ENCODE measurements at places on chromosomes 7 and 10. TPM values are rescaled to one million over a fixed set of nuclear protein-coding genes. Genes with fewer than 3 reads are reported as not detected.

GRCh38 chr7:28408105-28408959 lies 4.0 kb upstream of the CREB5 start:
- no peak for DNase-seq

DNA sequence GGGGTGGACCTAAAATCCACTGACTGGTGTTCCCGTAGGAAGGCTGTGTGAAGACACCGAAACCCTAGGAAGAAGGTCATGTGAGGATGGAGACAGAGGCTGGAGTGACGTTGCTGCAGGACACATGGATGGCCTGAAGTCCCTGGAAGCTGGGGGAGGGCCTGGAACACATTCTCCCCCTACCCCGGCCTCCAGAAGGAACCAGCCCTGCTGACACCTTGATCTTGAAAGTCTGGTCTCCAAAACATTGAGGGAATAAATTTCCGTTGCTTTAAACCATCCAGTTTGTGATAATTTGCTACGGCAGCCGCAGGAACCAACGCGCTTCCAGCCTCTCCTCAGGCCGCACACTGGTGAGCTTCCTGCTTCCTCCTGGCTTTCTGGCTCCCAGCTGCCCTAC lies 288.2 kb downstream of the GLRX3 start:
- DNase-seq, result no peak

DNA sequence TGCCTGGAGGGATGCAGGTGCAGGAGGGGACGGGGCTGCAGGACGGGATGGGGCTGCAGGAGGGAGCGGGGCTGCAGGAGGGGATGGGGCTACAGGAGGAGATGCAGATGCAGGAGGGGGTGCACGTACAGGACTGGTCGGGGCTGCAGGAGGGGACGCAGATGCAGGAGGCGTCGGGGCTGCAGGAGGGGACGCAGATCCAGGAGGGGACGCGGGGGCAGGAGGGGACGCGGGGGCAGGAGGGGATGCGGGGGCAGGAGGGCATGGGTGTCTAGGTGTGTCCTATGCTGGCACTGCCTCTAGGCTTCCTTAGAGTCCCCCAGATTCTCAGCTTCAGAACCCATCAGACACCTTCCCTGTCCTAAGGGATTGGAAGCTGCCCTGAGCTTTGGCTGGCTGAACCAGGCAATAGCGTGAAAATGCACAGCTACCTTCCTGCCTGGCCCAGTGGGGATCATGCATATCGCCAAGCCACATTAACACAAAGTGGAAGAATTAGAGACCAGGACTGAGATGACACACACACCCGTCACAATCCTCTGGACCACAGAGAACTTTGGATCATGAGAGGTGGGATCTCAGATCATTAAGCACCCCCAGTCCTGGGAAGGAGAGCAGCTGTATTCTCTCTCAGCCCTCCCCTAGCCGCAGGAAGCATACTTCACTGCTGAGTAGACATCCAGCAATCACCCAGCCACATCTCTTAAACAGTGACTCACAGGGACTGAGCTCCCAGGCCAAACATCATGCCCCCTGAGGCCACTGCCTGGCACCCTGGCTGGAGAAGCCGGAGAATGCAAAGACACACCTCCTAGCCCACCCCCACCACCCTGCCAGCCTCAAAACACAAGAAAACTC lies 67.3 kb downstream of the VWA2 start:
- no peak for DNase-seq

- no peak for DNase-seq
Observed at GRCh38 chr7:90723233-90723632, 127.1 kb downstream of the CDK14 start.

GRCh38 chr7:36395171-36395894 lies 5.7 kb downstream of the ANLN start:
- DNase-seq, result no peak

GRCh38 chr10:99172128-99172738 lies 63.4 kb downstream of the HPSE2 start:
- no peak for DNase-seq

DNA sequence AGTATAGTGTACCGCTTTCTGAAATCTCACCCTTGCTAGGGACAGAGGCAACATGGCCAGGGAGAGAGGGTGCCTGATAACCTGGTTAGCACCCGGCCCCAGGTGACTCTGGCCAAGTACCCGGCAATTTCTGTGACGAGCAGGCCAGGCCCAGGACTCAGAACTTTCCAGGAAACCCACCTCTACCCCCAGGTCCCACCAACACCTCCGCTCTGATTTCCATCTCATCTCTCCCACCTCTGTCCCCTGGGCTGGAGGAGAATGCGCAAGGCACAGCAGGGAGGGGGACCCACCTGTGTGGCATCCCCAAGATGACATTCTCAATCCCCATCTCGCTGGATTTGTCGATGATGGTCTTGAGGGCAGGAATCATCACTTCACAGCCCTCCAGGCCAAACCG lies 11.6 kb downstream of the OGDHL start:
- DNase-seq, result no peak

- no peak for DNase-seq
Observed at GRCh38 chr10:114576716-114577115, 81.4 kb downstream of the ABLIM1 start.

DNA sequence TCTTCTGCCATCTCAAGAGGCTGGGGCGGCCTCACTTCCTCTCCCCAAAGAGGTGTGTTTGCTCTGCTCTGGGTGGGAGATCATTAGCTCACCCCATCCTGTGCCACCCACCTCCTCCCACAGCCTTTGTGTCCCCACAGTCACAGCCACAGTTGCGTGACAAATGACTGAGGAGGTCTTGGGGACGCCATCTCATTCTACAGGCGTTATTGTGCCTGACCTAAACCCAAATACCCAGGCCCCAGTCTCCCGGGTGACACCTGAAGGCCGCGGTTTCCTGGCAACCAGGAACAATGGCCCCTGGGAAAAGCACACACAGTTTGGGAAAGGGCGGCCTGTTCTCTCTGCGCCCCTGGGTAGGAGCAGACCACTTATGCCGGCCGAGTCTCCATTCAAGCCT lies 51.6 kb downstream of the SLIT1 start:
- no peak for DNase-seq

DNA sequence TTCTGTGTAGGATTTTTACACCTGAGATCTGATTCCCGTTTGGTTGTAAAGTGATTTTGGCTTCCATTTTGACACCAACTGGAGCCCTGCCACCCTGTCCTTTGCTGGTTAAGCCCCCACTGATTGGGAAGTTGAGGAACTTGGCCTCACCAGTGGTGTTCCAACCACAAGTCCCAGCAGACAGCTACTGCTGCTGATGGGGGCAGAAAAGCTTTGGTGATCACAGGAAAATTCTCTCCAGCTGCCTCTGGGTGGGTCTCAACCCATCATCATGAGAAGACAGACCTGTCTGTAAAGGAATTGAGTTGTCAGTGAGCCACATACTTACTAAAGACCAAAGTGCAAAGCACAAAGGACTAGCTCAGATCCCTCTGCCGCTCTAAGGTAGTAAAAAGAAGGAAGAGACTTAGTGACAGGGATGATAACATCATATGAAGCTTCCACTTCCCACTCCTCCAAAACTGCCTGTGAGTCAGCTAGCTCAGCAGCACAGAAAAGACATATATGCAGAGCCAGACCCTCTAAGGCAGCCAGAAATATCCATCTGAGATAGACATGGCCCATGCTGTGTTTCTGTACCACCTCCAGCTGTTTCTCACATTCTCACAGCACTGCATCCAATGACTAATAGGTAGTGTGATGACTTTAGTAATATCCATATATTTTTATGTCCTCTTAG lies 22.4 kb upstream of the LRRC17 start:
- no peak for DNase-seq

- DNase-seq, result no peak
Observed at GRCh38 chr7:94348142-94348541, 46.6 kb upstream of the COL1A2 start.

DNA sequence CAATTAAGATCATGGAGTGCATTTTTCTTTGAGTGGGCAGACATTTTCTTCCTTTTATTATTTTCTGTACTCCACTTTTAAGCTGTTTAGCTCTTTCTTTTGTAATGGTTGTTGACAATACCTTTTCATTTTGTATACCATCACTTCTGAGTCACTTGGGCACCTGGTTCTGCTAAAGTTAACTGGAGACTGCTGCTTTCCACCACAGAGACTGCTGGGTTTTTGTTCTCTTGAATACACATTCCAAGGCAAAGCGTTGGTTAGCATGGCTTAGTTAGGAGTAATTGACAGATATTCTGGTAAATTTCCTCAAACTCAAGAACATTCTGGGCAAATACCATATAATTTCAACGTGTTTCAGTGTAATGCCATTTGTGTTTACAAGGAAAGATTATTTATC lies 541.9 kb upstream of the CELF2 start:
- no peak for DNase-seq

GRCh38 chr7:156578978-156579430 lies 61.6 kb upstream of the RNF32 start:
- DNase-seq, result no peak

DNA sequence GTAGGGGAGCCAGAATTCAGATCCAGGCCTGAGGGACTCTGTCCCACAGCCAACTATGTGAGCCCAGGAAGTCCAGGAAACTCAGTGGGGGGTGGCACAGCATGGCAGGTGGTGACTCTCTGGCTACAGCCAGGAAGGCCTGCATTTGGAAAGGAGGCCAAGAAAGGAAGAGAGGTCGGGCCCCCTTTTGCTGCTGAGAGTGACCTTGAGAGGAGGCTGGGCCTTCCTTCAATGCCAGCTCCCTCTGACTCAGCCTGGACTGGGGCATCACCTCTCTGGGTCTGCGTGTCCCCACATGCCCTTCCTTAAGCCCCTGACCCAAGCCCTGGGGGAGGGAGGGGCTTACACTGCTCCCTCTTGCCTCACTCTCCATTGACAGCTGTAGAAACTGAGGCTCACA lies 6.4 kb upstream of the MYL10 start:
- no peak for DNase-seq

DNA sequence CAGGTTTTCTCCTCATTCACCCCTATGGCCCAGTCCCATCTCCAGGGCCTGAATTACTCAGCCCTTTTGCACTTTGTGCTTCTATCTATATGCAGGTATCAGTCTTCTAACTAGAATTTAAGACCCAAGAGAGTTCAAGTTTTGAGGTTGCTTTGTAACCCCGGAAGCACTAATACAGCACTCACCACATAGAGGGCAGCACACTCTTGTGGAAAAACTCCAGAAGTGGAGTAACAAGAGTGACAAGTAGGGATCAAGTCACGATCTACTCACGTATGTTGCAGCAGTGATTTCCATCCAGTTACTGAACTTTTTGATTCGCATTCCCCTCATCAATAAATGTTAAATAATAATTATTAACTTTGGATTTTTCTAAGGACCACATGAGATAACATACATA lies 151.0 kb downstream of the CHCHD3 start:
- no peak for DNase-seq

DNA sequence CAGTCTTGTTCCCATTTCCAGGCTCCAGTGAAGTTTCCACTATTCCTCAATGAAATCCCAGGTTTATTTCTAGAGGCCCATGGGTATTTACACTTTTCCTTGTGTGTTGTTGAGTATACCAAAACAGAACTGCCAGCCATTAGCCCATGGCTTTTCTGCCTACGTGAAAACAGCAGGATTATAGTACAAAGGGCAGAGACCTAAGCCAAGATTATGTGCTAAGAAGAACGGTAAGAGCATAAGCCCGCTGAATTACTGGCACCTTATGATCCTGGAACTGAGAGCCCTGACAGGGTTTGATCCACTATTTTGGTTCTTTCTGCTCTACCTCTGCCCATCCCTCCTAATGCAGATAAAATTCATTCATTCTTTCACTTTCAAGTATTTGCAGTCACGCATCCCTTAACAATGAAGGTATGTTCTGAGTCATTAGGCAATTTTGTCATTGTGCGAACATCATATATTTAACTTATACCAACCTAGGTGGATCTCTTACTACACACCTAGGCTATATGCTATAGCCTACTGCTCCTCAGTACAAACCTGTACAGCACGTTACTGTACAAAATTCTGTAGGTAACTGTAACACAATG lies 16.0 kb downstream of the SEMA3C start:
- DNase-seq, result no peak

- DNase-seq, result peak; percentile 61
Observed at GRCh38 chr7:7639847-7640220, 718 bp upstream of the UMAD1 start.

DNA sequence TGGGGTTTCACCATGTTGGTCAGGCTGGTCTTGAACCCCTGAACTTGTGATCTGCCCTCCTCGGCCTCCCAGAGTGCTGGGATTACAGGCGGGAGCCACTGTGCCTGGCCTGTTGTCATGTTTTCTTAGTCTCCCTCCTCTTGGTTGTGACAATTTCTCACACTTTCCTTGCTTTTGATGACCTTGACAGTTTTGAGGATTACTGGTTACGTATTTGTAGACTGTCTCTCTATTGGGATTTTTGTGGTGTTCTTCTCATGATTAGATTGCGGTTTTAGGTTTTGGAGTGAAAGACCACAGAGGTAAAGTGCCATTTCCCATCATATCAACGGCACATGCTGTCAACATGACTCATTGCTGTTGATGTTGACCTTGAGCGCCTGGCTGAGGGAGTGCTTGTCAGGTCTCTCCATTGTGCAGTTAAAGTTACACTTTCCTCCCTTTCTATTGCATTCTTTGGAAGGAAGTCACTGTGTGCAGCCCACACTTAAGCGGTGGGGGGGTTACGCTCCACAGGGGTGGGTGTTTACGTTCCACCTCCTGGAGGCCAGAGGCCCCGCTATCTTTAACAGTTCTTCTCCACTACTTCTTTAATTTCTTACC lies 10.8 kb downstream of the NEURL1 start:
- DNase-seq, result peak; percentile 56

DNA sequence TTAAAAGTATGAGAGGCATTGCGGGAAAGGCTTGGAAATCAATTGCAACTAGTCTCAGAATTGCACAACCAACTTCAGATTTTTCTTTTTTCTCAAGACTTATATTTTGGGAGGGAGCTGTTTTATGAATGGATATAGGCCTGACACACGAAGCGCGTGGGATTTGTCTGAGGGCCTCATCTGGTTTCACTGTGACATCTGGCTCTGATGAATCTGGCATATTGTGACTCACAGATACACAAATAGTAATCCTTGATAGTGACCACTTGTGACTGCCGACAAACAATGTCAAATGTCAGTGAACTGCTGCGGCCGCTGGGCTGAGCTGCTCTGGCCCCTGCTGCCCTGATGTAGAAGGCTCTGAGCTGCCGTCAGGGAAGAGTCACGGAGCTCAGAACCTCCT lies 655.1 kb downstream of the INHBA start:
- no peak for DNase-seq

The PHYHIPL gene
- total RNA-seq, result not detected

The STARD3NL gene
- 24.1 TPM for total RNA-seq

The HOXA6 gene
- not detected for total RNA-seq

The PALD1 gene
- 6.2 TPM for total RNA-seq

The GGCT gene
- total RNA-seq, result 49.7 TPM

The PLA2G12B gene
- not detected for total RNA-seq

The TMEM273 gene
- total RNA-seq, result 24.4 TPM

The RARRES2 gene
- total RNA-seq, result not detected

The GIMAP6 gene
- 93.3 TPM for total RNA-seq

The MLXIPL gene
- not detected for total RNA-seq

The TDRD1 gene
- not detected for total RNA-seq

The WDR11 gene
- 37.8 TPM for total RNA-seq
